ENCODE measurements at places on chromosomes 13 and 19.

- no peak for DNase-seq
These were observed 119.7 kb downstream of the ABCC4 start for GRCh38 chr13:95181586-95181985.

DNA sequence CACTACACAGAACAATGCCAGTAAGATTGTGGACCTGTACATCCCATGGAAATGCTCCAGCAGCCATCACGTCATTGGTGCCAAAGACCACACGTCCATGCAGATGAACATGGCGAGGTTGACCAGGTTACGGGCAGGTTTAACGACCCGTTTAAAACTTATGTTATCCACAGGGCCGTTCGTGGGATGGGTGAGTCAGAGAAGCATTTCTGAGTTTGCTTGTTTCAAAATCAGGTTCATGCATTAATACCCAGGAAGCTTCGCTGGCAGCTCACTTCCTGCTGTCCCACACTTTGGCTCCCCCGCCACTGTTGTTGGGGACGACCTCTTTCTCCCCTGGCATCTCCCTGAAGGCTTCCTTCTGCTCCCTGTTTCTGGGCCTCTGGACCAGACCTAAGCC is 194.1 kb downstream of the USP12 start:
- DNase-seq, result no peak

DNA sequence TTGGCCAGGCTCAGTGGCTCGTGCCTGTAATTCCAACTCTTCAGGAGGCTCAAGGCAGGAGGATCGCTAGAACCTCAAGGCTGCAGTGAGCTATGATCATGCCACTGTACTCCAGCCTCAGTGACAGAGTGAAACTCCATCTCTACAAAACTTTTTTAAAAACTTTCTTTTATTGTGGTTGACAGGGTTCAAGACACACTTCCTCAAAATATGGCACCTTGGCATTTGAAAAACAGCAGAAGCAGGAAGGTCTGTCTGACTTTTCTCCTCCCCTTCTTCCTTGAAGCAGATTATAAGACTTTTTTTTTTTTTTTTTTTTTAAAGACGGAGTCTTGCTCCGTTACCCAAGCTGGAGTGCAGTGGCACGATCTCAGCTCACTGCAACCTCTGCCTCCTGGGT is 100.3 kb downstream of the TM9SF2 start:
- DNase-seq, result no peak

GRCh38 chr19:56595548-56595899 is 422 bp downstream of the ZNF71 start:
- DNase-seq, result no peak

DNA sequence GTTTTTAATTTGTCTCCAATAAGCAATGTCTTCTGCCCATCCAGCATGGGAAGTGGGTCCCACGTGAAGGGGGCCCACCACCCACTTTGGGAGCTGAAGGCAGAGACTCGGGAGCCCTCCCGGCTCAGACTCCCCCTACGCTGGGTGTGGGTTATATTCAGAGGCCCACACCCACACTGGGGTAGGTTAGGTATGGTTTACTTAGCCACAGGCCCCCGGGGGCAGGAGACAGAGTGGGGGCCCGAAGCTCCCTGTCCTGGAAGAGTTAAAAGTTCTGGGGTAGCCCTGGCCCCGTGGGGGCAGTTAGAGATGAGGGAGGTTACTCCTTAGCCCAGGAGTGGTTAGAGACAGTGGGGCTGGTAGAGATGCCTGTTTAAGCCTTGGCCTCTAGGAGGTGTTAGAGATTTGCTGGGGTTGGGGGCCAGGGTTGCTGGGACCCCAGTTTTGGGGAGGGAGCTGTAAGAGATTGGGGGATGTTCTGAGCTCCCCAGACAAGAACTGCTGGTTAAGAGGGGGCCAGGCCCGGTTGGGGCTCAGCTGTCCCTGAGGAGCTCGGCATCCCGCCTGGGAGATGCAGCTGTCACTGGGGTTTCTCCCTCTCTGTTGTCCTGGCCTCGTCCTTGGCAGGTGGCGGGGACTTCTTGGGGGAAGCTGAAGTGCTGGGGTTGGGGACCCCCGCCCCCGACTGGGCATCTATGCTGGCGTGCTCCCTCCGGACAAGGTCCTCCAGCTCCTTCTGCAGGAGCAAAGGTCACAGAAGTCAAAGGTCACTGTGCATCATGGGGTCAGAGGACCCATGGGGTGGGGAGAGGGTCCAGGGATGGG is 712 bp upstream of the RINL start:
- no peak for DNase-seq

DNA sequence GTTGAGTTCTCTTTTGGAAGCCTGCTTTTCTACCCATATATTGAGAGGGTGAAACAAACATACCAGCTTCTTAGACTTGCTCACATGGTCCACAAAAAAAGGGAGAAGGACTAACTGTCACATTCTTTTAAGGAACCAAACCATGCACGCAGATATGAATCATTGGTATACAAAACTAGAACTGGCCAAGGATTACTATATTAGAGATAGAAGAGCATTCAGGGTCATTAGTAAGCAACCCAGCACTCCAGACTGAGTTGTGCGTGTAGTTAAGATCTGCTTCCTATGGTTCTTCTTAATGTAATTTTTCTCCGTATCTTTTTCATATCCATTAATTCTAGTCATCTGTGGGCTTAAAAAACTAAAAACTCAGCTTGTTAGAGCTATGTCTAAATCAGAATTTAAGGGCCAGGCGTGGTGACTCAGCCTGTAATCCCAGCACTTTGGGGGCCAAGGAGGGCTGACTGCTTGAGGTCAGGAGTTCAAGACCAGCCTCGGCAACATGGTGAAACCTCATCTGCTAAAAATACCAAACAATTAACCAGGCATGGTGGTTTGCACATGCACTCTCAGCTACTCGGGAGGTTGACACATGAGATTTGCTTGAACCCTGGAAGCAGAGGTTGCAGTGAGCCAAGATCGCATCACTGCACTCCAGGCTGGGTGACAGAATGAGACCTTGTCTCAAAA is 19.6 kb downstream of the ALG5 start:
- peak; percentile 22 for DNase-seq

GRCh38 chr13:21020581-21020980 is 40.8 kb downstream of the LATS2 start:
- no peak for DNase-seq

GRCh38 chr19:32720216-32720935 is 809 bp downstream of the TDRD12 start:
- no peak for DNase-seq

DNA sequence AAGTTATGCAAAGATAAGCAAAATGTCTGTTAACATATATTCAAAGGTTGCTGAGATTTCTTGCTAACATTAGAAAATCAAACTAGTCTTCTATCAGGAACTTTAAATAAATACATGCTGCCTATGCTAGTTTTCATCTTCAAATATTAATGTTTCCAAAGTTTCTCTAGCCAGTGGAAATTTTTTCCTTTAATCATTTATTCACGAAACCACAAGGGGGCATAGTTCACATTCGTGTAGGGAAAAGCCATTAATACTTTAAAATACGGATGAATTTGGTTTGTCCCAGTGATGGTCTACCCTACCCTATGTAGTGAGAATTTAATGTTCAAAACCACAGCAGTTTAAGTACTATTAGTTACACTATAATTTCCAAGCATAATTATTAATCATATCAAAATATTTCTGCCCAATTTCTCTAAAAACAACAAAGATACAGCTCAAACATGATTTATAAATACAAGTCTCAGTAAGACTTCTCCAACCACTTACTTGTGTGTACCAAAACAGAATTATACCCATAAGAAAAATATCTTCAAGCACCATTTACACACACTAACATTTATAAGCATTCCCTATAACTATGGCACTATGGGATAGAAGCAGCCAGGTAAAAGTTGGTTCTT is 16.2 kb downstream of the NUFIP1 start:
- no peak for DNase-seq

GRCh38 chr13:86653009-86653408 is 853.8 kb upstream of the SLITRK6 start:
- no peak for DNase-seq

GRCh38 chr19:4174213-4174894 is 8.0 kb downstream of the SIRT6 start:
- no peak for DNase-seq

DNA sequence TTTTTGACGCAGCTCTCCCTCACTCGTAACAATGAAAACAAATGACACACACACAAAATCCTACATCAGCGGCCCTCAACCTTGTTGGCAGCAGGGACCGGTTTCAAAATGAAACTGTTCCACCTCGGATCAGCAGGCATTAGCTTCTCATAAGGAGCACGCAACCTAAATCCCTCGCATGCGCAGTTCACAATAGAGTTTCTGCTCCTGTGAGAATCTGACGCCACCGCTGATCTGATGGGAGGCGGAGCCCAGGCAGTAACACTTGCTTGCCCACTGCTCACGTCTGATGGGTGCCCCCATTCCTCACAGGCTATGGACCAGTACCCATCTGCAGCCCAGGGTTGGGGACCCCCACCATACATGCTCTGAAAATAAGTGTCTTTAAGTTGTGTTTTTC is 43.4 kb downstream of the DHRS12 start:
- DNase-seq, result no peak

DNA sequence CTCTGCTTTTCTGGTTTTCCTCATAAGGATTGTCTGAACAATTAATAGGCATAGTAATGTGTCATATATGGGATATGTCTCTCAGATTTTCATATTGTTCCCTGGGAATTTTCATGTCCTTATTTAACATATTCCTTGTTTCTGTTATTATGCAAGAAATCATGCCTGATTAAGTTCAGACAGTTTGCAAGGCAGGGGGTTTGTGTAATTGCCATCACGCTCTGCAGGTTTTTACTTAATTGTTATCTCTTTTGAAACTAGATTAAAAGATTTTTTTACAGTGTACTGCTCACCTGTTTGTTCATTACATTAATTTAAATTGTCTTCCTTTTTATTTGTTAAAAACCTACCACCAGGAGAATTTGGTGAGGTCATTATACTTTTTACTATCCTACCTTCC is 1253.2 kb upstream of the PRR20A start:
- no peak for DNase-seq

DNA sequence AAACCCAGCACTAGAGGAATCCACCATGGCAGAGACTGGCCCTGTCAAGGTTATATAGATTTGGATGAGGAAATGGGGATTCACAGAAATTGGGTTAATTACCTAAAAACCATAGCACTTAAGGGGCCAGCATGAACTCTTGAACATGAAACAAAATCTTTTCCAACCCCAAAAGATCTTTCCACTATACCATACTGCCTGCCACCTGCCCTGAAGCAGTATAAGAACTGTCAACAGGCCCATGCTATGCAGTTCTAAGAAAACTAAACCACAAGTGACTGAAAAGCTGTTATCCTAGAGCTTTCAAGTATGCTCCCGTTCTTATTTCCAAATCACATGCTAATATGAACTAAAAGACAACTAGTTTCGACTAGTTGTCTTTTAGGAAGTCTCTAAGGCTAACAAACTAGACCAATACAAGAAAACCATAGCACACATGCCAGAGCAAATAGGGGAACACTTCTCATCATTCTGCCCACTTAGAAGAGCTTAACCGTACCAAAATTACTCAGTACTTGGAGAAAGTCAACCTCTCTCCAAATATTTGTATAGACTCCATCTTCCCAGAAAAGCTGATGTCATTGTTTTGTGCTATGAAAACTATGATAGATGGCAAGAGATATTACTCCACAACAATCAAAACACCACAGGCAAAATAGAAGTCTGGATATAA is 27.5 kb downstream of the HSPH1 start:
- no peak for DNase-seq

DNA sequence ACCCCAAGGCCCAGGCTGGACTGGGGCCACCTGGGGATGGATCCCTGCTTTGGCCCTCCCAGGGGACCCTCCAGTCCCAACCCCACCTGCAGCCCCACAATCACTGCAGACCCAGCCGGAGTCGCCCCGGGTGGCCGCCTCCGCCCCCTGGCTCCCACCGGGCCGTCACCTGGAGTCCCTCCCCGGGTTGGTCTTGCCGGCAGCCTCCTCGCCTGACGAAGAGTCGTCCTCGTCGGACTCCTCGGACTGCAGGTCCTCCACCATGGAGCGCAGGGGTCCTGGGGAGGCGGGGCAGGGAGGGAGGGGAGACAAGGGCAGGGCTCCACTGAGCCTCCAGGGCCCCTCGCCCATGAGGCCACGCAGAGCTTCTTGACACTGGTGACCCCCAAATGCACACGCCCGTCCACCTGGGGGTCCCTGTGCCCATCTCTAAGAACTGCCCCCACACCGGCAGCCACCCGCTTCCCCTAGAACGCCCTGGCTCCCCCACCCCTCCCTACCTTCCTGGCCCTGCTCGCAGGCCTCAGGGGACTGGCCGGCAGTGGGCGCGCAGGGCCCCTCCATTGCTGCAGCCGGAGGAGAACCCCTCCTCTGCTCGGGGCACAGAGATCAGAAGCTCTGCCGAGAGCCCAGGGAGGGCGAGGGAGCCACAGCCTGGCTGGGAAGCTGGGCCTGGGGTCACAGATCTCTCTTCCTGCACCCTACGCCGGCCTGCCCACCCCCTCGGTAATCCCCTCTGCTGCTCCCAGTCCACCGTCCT is 63.4 kb downstream of the MLLT1 start:
- DNase-seq, result no peak

DNA sequence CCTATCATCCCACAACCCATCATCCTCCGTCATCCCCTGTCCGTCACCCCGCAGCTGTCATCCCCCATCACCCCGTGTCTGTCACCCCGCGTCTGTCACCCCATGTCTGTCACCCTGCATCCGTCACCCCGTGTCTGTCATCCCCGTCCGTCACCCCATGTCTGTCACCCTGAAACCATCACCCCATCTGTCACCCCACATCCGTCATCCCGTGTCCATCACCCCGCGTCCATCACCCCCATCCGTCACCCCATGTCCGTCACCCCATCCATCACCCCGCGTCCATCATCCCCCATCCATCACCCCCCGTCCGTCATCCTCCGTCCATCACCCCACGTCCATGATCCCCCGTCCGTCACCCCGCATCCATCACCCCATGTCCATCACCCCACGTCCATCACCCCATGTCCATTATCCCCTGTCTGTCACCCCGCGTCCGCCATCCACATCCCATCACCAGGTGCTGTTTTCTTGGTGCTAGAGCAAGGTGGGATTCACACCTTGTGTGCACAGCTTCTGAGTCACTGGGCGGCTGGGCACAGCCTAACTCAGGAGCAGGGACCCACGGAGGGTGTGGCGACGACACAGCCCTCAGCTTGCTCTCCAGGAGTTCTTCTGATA is 24.2 kb downstream of the RASA3 start:
- DNase-seq, result no peak

- no peak for DNase-seq
These were observed 402.7 kb downstream of the IRS2 start for GRCh38 chr13:109383683-109384082.

GRCh38 chr19:19710506-19710905 is 22.4 kb downstream of the ZNF14 start:
- DNase-seq, result no peak

GRCh38 chr13:25873242-25873612 is 178.6 kb downstream of the SHISA2 start:
- DNase-seq, result no peak

Measured in MG63 (cell line).